ENCODE measurements at places on chromosomes 2 and 18.

GRCh38 chr2:122333932-122334331 is 578.5 kb downstream of the TSN start:
- no peak for DNase-seq

GRCh38 chr18:23879544-23879943 is 135.0 kb upstream of the TTC39C start:
- no peak for DNase-seq

DNA sequence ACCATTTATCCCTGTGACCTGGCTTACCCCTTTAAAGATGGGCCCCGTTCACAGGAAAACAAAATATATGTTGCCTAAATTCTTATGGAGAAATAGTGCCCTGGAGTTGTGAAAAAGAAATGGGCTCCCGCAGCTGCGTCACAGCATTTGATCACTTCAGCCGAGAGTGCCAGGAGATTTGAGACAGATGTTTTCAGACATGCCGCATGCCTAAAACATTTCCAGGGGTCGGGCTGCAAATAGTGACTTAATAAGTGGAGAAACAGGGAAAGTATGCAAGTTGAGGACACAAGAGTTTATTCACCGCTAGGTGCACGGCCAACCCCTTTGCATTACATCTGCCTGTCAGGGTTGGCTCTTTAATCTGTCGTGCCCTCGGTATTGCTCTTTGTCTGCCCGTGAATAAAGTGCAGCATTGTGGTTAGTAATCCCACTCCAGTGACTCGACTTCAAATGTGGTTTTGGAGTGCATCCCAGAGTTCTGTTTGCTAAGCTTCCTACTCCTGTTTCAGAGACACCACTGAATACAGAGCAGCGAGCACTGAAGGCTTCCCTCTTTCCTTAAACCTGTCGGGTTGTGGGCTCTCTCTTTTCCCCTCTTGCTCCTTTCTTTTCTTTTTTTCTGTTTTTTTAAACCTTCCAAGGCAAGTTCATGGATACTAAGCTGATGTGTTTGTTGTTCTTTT is 187.5 kb downstream of the LTBP1 start:
- DNase-seq: peak; percentile 98

- DNase-seq: no peak
Measured at GRCh38 chr2:204947405-204947804, 402.1 kb downstream of the PARD3B start.

DNA sequence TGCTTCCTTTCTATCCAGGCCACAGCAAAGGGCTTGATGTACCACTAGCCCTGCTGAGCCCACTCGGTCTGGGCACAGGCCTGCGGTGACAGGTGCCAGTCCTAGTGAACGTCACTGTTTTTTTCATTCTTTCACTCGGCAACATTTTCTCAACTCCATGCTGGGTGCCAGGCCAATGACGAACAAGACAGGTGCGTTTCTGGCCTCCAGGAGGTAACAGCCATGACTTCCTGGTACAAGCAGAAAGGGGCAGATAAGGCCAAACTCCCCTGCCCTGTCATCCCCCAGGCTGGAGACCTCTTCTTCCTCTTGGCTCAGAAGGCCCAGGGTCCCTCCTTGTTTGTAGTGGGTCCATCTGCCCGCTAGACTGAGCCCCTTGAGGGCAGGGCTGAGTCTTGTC is 55.7 kb upstream of the OTOF start:
- no peak for DNase-seq

GRCh38 chr2:187171318-187171717 is 276.7 kb downstream of the CALCRL start:
- no peak for DNase-seq

DNA sequence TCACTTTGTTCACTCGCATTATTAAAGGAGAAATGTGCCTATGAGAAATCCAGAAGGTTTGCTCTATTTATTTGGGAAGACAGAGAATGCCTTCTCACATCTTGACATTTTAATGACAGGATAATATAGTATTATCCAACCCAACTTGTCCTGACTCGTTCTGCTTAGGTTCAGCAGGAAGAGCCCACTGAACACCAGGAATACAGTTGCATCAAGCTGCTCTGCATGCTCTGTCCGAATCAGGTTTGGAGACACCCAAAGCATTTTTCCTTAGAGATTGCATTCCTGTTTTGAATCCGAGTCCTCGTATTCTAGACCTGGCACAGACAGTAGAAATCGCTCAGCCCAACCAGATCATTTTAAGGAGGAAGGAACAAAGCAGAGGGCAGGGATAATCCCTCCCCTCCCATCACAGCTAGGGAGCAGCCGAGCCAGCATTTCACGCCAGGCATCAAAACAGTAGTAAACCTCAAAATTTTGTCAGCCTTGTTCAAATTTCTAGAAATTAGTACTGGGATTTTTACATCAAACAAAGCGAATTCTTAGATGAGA is 837.4 kb upstream of the ID2 start:
- DNase-seq: peak; percentile 14

GRCh38 chr2:102101097-102101848 is 41.3 kb upstream of the IL1R1 start:
- no peak for DNase-seq

DNA sequence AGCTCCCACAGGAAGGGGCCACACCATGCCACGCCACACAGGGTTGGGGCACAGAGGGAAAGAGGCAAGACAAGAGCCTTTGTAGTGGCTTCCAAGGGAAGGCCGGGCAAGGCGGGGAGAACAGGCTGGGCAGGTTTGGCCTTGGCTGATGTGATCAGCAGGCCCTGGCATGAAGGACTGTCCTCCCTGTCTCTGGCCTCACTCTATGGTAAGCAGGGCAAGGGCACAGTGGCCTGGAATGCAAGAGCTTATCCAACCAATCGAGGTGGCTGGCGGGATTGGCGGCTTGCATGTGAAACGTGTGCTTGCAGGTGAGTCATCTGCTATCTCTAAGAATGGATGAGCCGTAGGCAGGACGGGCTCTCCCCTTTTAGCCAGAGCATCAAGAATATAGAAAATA is 6.4 kb upstream of the ATP9B start:
- DNase-seq: no peak

- no peak for DNase-seq
Measured at GRCh38 chr2:134351016-134351415, 97.1 kb downstream of the MGAT5 start.

- no peak for DNase-seq
Measured at GRCh38 chr2:58502931-58503330, 261.8 kb upstream of the FANCL start.

DNA sequence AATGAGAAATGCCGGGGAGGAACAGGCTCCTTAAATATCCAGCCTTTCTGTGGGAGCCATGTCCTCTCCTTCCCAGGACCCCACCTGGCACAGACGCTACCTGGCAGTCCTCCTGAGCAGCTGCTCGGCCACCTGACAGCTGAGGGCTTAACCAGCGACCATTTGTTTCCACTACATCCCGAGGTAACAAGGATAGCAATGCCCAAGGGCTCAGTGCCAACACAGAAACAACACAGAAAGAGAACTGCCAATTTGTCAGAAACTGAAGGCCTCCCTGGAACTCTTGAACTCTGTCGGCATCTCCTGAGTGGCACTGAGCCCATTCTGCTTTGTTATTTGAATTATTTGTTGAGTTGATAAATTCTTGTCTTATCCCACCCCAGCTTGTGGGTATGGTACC is 122.2 kb upstream of the ARHGAP28 start:
- no peak for DNase-seq

DNA sequence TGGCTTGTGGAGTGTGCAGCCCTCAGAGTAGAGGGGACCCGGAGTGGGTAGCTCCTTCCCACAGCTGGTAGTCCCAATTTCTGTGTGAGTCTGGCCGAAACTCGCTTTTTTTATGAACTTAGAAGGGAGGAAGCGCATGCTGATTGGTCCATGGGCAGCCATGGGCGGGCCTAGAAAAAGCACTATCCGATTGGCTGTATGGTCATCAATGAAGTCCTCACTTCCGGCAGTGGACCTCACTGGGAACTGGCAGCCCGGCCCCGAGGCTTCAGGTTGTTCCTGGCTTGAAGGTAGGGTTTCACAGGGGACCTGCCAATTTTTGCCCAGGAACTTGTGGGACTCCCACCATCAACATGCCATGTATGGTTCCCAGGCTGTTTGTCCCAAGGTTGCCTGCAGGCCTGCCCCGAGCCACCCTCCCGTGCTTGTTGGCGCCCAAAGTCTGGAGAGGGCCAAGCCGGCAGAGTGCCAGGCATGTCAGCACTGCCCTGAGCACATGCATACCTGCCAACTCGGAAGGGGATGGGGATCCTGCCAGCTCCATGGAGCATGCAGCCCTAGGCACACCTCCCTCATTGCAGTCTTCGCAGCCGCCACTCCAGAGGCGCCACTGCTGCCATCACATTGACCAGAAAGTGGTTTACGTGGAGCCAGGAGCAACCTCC is 98.5 kb downstream of the ATP9B start:
- DNase-seq: no peak

DNA sequence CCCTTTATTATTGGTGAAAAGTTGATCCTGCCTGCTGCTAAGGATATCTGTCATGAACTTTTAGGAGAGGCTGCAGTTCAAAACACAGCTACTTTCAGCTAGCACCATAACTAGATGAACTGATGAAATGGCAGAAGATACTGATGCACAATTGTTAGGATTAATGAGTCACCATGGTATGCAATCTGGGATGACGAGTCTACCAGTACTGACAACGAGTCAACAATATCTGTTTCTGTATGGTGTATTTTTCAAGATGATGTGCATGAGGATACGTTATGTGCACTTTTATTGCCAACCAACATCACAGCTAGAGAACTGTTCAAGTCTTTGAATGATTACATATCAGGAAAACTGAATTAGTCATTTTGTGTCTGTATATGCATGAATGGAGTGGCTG is 68.7 kb downstream of the NETO1 start:
- peak; percentile 45 for DNase-seq

GRCh38 chr2:167869200-167869599 is 378.2 kb downstream of the STK39 start:
- DNase-seq: no peak

DNA sequence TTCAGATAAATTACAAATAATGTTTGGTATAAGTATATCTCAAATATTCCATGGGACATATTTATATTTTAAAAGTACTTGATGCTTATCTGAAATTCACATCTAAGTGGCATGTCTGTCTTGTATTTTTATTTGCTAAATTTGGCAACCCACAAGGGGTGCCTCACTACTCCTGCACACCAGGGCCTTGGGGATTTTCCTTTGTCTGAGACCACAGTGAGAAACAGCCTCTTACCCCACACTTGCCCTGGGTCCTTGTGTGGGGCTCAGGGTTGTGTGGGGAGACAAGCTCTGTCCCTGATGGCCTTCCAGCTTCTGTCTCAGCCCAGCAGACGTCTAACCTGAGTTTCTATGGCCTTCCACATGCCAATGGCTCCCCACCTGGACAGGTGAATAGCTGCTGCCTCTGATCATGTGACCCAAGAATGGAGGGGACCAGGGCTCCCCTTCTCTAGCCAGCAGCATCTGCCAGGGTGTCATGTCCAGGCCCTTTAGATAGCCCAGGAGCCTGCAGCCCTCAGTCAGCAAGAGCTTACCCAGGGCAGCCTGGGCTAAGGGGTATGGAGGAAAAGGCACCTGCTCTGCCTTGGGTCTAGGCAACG is 49.5 kb upstream of the MRPL33 start:
- no peak for DNase-seq

- DNase-seq: no peak
Measured at GRCh38 chr2:21422050-21422449, 298.3 kb downstream of the TDRD15 start.

- no peak for DNase-seq
Measured at GRCh38 chr2:188046437-188046836, 245.2 kb upstream of the GULP1 start.

- peak; percentile 87 for DNase-seq
Measured at GRCh38 chr18:34911661-34912384, 129.4 kb upstream of the MAPRE2 start.

- no peak for DNase-seq
Measured at GRCh38 chr2:32993005-32993539, 46.3 kb downstream of the LTBP1 start.

GRCh38 chr2:38690499-38691420 is 24.8 kb downstream of the GALM start:
- peak; percentile 86 for DNase-seq

- DNase-seq: no peak
Measured at GRCh38 chr2:136000502-136000901, 15.1 kb upstream of the DARS1 start.

GRCh38 chr2:203412546-203413331 is 84.5 kb downstream of the ABI2 start:
- DNase-seq: no peak

DNA sequence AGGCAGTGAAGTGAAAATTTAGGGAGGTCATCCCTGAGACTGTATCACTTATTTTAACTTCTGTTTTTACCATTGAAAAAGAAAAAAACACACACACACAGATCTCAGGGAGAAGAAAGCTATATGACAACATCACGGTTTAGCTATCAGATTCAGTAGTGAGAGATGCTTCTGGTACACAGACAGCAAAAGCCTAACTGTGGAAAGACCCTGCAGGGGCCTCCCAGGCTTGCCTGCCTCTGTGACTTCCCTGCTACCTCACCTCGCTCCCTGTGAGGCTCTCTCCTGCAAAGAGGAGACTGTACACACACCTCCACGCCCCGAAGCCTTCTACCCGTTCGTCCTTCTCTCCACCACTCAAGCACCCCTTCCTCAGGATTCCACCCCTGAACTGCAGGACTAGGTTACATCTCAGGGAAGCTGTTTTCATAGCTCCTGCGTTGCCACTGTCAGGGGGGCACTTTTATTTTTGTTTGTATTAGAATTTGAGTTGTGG is 86.3 kb downstream of the EPB41L3 start:
- DNase-seq: no peak

DNA sequence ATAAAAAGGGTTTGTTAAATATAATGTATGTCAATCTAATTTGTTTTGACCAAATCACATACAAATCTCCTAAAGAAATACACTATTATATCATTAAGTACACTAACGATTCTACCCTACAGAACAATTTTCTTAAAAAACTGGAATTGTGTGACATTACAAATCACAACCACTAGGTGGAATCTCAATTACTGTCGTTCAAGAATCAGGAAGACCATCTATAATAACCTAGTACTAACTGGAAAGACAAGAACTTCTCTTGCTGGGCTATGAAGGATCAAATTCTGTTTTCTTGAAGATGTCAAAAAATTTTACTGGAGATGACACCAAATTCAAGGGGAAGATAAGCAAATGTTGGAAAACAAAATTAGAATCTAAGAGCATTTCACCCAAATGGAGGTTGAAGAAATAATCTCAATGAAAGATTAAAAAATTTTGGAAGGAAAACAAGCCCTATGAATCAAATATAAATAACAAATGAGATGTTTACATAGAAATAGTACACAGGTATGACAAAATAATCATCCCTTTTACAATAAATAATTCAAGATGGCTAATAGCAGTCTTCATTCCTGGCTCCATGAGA is 110.9 kb downstream of the STK39 start:
- DNase-seq: peak; percentile 23

- no peak for DNase-seq
Measured at GRCh38 chr2:8538931-8539621, 142.8 kb upstream of the ID2 start.
